ENCODE measurements at places on chromosomes 6 and 20.

DNA sequence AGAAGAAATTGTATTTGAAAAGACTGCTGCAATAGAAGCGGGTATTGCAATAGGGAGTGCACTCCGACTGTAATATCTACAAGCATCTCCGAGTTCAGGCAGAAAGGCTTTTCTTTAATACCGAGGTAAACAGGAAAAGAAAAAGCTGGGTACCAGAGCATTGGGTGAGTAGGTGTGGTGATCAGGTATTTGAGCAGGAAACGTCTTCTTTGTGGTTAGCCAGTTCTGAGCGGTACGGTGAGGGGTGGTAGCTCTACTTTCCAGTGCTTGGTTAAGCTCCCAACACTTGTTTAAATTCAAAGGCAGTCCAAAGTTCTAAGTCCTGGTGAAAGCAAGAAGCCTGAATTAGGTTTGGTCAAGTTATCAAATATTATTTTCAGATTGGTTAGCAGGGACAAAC lies 404.1 kb downstream of the LMBRD1 start:
- no peak for DNase-seq

DNA sequence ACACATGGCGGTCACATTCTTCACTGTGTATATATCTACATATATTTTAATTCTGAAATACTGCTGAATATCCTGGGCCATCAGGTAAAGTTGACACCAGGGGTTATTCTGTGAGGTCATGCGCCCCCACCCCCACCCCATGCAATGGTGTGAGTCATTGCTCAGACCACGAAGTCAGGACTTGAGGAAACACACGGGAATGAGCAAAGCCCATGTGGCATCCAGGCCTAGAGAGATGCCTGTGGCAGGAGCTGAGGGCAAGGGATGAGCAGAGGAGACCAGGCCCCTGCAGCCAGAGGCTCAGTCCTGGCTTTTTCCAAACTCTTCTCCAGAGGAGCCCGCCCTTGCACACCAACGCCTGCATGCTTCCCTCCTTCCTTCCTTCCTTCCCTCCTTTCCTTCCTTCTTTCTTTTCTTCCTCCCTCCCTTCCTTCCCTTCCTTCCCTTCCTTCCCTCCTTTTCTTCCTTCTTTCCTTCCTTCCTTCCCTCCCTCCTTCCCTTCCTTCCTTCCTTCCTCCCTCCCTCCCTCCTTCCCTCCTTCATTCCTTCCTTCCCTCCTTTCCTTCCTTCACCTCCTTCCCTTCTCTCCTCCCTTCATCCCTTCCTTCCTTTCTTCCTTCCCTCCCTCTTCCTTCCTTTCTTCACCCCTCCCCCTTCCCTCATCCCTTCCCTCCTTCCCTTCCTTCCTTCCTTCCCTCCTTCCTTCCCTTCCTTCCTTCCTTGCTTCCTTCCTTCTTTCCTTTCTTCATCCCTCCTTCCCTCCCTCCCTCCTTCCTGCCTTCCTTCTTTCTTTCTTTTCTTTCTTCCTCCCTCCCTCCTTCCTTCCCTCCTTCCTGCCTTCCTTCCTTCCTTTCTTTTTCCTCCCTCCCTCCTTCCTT lies 72.0 kb upstream of the INSM1 start:
- DNase-seq = no peak

- no peak for DNase-seq
Measured at GRCh38 chr6:120384671-120385070, 949.6 kb downstream of the TBC1D32 start.

DNA sequence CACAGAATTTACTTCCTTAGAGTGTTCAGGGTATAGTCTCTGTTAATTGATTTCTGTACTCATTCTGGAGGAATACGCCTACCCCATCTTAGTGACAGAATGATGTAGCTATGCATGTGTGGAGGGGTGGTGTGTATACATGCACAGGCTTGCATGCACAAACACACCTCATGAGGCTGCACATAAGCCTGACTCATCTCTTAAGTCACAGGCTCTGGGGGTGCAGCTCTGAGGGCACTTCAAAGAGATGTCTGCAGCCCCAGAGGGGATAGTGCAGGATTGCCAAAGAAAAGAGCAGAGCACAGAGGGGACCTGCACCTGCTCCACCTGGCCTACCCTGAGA lies 24.6 kb downstream of the TBX18 start:
- no peak for DNase-seq

- DNase-seq = no peak
Measured at GRCh38 chr20:50043573-50044352, 61.0 kb downstream of the SNAI1 start.

DNA sequence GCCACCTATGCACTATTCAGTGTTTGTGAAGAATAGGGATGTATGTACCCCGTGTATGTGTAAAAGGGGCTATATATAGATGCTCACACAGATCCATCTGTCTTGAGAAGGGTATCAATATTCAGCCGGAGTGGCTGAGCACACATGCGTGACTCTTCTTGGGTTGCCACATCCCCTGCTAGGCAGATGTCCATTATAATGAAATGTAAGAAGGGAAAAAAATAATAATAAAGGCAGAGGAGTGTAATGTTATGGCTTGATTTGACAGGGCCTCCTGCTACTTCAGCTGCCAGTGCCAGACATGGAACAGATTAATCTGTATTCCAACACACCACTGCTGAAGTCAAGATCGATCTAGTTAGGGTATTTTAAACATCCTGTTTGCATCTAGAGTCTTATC lies 74.2 kb upstream of the VSTM2L start:
- DNase-seq = no peak

DNA sequence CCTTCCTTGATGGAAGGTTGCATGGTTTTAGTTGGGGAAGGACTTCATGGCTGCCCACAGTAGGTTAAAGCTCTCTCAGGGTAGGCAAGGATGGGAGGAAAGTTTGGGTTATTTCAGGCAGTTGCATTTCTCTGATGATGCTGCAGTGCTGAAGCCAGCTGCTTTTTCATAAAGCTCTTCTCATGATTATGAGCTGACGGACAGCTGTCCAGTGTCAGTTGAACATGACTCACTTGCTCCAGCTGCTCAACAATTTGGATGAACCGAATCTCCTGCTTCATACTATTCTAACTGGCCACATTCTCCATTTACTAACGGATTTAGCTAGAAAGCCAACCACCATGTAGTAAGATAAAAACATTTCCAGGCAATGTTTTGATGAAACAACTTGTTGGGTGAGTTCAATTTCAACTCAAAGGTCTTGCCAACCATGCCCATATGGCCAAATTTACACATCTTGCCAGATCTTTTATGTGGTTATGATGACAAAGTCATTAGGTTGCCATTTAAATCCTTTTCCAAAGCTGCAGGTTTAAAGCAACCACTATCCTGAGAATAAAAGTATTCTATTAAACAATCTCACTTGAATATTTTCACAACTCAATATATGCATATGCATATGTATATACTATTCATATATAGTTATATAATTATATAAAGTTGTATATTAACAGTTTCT lies 125.9 kb downstream of the HS3ST5 start:
- DNase-seq = no peak

DNA sequence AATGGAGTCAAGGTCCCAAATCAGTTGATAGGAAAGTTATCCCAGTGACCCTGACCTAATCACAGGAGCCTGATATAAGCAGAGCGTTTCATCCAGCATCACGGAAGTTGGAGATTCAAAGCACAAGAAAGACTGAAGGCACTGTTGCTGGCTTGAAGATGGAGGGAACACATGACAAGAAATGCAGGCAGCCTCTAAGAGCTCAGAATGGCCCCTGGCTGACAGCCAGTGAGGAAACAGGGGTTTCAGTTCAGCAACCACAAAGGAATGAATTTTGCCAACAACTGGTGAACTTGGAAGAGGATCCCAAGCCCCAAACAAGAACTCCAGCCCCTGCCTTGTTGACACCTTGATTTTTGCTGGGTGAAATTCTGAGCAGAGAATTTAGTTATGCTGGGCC lies 778.5 kb downstream of the MAFB start:
- DNase-seq = no peak
